ENCODE measurements at places on chromosomes 7 and 10. TPM values are rescaled to one million over a fixed set of nuclear protein-coding genes. Genes with fewer than 3 reads are reported as not detected.

DNA sequence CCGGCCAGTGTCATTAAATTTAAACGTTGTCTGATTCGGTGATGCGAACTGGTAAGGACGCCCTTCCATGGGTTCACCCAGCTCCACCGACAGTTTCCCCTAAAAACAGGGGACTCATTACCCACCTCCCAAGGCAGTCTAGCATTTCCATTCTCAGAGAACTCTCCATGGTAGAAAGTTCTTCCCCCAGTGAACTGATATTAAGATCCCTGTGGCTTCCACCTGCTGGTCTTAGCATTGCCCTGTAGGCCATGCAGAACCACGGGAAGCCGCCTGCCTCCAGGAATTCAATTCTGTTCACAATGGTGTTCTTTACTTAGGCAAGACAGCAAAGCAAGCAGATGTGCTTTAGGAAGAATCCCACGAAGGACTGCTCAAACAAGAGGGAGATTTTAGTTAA is 128.9 kb upstream of the NANOS1 start:
- DNase-seq = no peak

- no peak for DNase-seq
These were observed 14.2 kb downstream of the MTURN start for GRCh38 chr7:30148951-30149459.

The MYOZ1 gene
- 1.7 TPM for total RNA-seq

GRCh38 chr10:33012306-33012705 is 54.3 kb upstream of the ITGB1 start:
- no peak for DNase-seq

- no peak for DNase-seq
These were observed 97.7 kb upstream of the RPA3 start for GRCh38 chr7:7816084-7816483.

- peak; percentile 41 for DNase-seq
These were observed 15.4 kb downstream of the CTBP2 start for GRCh38 chr10:125144693-125145623.

DNA sequence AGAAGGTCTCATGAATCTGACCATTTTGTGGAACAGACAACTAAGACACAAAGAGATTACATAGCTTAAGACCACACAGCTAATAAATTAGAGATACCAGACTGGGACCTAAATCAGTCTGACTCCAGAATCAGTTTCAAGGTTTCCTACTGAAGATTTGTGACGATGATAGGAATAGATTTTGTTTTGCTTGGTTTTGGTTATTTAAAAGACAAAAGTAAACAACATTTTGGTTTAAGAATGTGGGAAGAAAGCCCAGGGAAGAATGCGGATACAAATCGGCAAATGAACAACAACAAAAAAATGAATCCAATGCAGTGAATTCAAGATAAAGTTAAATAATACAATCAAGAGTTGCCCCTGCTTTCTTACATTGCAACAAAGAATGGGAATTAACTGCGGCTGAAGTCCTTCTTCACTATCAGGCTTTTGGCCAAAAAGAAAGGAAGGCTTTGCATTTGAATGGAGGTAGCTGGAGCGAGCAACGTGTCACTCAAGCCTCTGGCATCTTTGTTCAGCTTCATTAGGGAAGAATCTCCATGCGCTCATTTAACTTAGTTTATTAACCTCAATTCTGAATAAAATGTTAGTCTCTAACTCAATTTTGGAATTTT is 210.8 kb downstream of the ADAM12 start:
- no peak for DNase-seq

DNA sequence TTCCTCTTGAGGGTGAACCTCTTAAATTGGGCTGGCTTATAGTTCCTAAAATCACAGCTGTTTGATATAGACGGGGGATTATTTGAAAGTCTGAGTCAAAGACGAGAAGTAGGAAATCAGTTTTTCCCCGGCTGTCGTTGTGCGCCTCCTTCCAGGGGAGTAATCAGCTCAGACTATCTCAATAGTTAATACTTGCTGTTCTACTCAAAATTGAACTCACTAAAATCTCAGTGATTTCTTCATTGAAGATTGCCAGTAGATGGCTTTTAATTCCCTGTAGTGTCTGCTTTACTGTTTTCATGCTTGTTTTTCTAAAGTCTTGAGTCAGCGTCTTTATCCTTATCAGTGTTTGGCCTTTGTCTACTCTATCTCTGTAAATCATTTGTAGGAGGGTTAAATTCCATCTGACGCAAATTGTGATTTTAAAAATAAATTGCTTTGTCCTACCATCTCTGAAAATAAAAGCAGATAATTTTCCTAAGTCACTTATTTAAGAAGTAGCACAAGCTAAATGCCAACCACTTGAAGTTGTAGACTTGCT is 47.3 kb downstream of the CNNM2 start:
- DNase-seq = no peak

DNA sequence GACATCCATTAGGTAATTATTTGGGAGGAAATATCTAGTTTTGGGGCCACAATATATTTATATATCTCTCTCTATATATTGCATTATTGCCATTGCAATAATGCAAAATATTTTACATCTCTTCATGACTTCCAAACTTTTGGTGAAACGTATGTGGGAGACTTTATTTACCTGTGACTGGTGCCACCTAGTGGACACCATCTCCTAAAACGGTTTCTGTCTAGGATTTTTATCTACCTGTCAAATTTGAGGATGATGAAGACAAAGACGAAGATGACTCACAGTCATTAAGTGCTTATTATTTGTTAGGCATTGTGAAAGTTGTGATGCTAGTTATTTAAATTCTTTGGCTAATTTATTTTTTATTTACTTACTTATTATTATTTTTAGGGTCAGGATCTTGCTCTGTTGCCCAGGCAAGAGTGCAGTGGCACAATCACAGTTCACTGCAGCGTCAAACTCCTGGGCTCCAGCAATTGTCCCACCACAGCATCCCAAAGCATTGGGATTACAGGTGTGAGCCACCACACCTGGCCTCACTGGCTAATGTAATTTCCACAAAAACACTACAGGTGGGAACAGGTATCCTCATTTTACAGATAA is 18.7 kb upstream of the CBLL1 start:
- peak; percentile 25 for DNase-seq

DNA sequence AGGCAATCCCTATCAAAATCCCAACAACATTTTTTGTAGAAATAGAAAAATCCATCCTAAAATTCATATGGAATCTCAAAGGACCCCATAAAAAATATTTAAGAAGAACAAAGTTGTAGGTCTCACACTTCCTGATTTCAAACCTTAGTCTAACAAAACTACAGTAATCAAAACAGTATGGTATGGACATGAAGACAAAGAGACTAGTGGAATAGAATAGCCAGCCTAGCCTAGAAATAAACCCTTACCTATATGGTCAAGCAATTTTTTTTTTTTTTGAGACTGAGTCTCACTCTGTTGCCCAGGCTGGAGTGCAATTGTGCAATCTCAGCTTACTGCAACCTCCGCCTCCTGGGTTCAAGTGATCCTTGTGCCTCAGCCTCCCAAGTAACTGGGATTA is 3.6 kb upstream of the TMEM120A start:
- DNase-seq = no peak
